ENCODE measurements at places on chromosomes 2 and 18.

DNA sequence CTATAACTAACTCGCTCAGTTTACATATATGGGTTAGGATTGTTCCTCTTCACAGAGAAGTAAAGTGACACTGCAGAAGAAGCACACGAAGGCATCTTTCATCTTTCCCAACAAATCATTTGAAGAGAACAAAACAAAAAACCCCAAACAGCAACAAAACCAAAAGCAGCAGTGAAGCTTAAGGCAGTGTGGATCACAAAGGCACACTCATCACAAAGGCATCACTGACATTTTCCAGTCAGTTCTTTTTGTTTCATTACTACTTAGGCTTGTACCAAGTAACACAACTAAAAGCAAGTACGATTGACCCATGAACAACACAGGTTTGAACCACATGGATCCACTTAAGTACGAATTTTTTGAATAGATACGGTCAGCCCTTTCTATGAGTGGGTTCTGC is 75.7 kb downstream of the RNF152 start:
- DNase-seq = no peak

GRCh38 chr2:174038462-174038861 is 73.3 kb upstream of the SP3 start:
- no peak for DNase-seq

GRCh38 chr2:179861416-179862067 is at the start of gene ZNF385B:
Gene ZNF385B, minus strand, starts transcription at chr2:179861612.
- DNase-seq = no peak

GRCh38 chr2:195532255-195532627 is 124.8 kb upstream of the SLC39A10 start:
- no peak for DNase-seq

DNA sequence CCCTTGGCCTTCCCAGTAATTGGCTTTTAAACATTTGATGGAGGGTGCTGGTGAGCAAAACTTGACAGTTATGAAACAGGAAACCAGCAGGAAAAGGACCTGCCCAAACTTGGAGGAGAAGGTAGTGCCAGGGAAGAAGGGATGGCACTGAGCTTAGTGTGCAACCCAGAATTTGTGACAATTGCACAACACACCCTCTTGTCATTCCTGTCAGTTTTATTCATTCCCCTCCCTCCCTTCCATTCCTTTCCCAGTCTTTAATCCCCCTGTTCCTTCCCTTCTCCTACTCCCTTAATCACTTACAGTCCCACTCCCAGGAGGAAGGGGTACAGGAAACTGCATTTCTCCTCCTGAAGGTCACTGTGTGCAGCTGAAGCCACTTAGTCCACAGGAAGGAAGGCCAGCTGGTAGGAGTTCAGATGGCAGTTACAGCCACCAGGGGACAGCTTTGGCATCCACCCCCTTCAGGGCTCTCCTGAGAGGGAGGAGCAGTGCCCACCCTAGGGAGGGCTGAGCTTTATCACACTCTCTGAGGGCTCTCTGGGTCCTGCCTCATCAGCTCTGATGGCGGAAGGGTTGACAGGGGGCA is 24.0 kb upstream of the SIGLEC15 start:
- no peak for DNase-seq

DNA sequence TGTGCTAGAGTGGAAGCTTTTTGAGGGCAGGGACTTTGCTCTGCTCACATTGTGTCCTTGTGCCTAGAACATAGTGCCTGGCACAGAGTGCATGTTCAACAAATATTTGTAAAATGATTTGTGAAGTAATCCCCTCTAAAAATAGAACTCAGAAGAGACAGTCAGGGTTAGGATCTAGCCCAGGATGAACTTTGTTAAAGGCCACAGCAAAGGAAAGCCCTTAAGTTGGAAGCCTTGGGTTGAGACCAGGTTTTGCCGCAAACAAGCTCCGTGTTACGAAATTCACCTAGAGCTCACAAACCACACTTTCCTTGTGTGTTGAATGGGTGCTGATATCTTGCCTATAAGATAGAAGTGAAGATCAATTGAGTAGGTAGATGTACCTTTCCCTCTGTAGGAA is 84.2 kb downstream of the SETBP1 start:
- no peak for DNase-seq

DNA sequence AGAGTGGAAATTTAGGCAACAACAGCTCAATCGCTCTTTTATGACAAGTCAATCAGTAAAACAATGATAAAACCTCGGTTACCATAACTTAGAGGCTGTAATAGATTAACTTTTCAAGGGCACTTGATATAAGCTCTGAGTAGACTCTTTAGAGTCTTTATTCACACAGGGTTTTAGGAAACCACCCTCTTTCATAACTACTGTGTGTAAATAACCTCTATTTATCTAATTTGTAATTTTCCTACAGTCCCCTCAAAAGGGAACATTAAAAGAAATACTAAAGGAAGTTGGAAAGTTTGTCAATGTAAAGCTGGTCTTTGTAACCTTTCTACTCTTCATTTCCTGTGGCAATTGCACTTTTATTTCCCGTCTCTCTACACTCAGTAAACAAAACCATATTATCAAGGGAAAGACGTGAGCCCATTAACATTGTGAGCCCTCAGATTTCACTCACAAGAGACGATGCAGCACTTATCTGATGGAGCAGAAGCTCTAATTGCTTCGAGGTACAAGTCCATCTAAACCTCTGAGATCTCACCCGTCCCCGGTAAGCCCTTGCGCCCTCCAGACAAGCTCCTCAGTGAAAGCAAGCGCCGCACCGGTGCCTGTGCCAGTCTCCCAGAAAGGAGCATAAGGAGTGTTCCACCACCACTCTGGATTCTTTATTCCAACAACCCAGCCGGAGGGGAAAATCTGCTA is 1.1 kb upstream of the HOXD1 start:
- no peak for DNase-seq

DNA sequence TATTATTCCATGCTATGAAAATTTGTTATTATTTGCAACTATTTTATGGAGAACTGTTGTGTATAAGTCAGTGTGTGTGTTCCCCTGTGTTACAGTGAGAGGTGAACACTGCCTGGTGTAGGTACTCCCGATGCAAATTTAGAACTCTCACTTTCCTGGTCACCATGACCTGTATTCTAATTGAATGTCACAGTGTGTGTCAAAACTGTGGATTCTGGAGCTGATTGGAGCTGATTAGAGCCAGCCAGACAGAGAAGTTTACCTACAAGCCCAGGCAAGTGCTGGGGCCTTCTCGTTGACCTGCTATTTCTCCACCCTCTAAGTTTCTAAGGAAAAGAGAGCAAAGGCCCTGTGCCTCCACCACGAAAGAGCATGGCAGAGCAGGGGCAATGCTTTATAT is 216.0 kb downstream of the NYAP2 start:
- DNase-seq = no peak

GRCh38 chr2:36444216-36444936 is 88.8 kb downstream of the CRIM1 start:
- DNase-seq = no peak

- no peak for DNase-seq
These were observed 4.6 kb downstream of the SNED1 start for GRCh38 chr2:241003047-241003360.

DNA sequence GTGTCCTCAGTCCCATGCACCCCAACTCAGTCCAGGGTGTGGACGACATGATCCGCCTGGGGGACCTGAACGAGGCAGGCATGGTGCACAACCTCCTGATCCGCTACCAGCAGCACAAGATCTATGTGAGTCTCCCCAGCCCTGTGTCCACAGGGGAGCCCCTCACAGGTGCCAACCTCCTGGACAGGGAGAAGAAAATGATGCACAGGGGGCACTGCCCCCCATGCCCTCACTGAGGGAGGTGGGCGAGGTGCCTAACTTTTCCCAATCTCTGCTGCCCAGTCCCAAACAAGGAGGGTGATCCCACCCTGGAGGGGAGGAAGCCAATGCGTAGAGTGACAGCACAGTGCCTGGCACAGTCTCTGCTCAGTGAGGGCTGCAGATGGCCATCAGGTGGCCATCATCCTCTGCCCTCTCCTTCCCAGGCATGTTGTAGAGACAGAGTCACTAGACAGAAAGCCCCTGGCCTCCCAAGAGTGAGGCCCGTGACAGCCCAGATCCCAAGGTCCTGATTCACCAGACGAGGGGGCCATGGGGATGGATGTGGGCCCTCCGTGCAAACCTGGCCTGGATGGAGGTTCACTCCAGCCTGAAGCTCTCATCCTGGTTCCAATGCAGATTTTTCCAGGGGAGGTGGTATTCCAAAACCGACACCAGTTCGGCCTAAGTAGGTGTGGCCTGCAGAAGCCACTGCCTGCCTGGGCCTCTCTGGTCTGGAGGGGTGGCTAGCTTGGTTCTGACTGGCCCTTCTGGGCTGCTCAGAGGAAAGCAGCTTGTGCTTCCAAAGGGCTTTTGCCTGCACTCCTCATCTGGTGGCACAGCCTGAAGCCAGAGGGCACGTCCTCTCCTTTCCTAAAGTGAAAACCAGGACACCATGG is 30.0 kb downstream of the MYO7B start:
- DNase-seq = no peak

- no peak for DNase-seq
These were observed 258.3 kb downstream of the ALPK2 start for GRCh38 chr18:58370612-58371011.

DNA sequence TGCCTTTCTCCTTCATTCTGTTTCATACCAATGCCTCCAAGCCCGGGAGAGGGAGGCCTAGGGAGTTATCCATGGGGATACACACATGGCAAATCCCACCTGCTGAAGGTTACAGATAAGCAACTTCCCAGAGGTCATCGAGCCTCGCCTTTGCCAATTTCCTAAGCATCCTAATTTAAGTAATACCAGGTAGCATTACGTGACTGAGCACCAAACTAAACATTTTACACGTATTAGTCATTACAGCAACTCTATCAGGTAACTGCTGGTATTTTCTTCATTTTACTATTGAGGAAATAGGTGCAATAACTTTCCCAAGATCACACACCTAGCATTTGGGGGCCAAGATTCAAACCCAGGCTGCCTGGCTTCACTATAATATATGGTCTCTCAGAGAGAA is 30.1 kb upstream of the BZW1 start:
- DNase-seq = no peak

Measured in activated CD8-positive, alpha-beta memory T cell treated with anti-CD3 and anti-CD28 coated beads for 1 hour (primary cell).